ENCODE measurements at places on chromosomes 2 and 18.

GRCh38 chr2:20557635-20558034 lies 93.3 kb downstream of the HS1BP3 start:
- no peak for DNase-seq

- no peak for DNase-seq
Observed at GRCh38 chr18:76528477-76529432, 33.7 kb upstream of the ZNF516 start.

DNA sequence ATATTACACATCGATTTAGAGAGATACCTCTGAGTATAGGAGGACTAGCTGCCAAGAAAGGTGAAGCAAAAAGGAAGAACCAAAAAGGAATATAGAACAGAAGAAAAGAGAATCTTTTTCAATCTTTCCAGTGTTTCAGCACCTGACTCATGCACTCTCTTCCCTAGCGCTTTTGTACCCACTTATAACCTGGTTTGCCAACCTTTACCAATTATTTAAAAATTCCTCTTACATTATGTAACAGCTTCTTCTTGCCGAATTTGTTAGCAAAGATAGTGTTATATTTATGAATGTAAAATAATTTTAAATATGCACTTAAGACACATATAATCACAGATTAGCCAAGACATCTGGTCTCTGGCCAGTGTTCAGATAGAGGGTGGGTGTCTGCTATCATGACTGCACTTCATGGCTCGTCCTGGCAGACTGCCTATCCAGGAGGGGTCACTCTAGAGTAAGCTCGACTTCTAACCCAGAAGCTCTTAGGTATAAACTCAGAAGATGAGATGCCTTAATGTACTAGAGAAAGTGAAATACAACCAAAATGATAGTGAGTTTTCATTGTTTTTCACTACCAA lies 122.9 kb downstream of the ATAD2B start:
- no peak for DNase-seq

GRCh38 chr18:61475931-61476330 lies 142.7 kb downstream of the CDH20 start:
- DNase-seq, result no peak

Data from NCI-H2081 treated with DMSO at 0.1 percent for 48 hours (cell line).